Brain pericyte (primary cell): ENCODE measurements at places on chromosomes 13 and 19.
A peak's percentile ranks its signal among the peaks of the same experiment; 100 is the strongest.

GRCh38 chr13:109148243-109148642 lies 518.8 kb downstream of the MYO16 start:
- no peak for DNase-seq

DNA sequence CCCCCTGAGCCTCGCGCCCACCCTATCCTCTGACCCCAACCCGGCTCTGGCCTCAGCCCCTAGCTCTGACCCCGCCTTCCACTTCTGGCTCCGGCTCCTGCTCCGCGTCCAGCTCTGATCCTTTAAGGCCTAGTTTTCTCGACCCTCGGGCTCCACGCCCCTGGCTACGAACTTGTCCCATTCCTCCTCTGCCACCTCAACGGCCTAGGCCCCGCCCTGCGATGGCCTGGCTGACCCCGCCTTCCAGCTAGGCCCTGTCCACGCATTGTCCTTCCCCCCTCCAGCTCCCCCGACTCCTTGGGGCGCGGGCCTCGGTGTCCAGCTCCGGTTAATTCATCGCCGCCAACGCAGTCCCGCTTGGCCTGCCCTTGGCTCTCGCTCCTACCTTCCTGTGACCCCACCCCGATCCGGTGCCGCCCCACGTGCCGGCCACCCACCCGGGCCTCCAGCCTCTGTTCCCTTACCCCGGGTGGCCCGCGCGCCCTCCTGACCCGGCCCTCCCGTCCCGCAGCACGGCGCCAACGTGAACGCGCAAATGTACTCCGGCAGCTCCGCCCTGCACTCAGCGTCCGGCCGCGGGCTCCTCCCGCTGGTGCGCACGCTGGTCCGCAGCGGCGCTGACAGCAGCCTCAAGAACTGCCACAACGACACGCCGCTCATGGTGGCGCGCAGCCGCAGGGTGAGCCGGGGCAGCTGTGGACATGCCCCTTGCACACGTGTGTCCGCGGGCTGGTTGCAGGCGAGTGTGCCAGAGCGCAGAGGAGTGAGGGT lies 9.4 kb downstream of the BCL3 start:
- DNase-seq: no peak

DNA sequence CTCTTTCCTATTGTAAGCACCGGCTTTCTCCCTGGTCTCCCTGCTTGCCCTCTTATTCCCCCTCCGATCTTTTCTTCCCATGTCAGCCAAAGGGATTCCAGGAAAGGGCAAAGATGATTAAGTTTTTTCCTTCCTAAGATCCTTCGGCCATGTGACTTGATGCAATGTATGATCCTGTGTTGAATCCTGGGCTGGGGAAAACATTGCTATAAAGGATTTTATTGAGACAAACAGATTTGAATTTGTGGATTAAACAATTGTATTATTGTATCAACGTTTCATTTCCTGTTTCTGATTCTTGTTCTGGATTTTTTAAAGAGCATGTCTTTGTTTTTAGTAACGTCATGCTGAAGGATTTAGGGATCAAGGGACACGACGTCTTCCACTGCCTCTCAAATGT lies 16.9 kb upstream of the ZNF541 start:
- no peak for DNase-seq

DNA sequence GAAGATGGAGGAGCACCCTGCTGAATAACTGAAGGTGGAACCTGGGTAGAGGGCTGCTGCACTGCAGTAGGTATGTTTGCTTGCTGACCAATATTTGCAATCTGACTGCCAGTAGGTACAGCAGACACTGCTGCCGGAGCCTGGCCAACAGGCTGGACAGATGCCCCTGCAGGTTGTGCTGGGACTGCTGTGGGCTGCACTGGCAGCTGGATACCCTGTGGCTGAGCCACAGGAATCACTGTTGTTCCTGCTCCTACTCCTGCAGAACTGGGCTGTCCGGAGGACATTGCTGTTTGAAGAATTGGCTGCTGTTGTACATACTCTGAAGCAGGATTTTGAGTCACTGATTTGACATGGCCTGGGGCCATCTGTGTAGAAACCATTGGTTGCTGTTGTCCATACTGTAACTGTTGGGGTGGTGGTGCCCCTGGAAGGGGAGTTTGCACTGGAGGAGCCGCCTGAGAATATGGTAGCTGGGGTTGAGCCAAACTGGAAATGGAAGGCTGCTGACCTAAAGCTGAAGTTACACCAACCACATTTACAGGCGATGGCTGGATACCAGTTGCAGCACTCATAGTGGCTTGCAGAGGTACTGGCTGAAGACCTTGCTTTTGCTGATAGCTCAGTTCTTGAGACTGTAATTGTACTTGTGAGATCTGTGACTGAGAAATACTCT lies 2.2 kb downstream of the TSC22D1 start:
- DNase-seq: no peak

DNA sequence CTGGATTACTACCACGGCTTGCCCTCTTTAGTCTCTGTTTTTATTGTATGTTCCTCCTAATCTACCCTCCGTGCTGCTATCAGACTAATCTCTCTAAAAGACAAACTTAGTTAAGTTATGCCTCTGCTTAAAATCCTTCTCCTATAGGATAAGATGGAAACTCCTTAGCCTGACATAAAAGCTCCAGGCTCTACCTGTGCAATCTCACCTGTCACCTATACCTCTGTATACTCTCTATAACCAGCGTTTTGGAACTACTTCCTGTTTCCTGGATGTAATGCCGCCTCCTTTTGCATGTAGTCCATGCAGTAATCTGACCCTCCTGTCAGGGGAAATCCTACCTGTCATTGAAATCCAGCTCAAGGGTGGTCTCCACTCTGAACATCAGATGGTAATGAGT lies 41.2 kb downstream of the OLFM4 start:
- no peak for DNase-seq

GRCh38 chr13:80235967-80236302 lies 105.0 kb downstream of the SPRY2 start:
- no peak for DNase-seq

DNA sequence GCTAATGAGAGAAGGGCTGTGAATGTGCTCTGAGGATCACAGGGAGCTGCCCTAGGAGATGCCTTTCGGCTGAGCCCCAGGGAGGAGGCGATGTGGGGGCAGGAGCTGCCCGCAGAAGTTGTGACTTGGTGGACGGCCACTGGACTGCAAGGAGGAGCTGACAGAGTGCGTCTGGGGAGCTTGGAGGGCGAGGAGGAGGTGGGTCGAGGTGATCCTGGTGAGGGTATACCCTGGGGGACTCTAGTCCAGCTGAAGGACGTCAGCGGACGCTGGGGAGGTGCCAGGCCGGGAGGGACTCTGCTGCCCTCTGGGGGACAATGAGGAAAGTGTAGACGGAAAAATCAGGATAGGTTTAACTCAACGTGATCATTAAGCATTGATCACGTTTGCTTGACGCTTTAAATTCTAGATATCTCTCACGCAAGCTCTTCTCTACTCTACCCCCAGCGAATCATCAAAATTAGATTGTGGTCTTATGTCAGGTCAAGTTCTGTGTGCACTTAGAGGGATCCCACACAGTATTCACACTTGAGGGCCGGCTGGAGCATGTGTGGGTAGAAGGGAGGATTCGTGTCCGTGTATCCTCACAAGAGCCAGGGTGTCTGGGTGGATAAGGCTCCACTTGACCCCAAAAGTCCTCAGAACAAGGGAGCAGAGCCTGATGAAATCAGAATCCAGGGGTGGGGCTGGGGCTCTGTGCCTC lies 3.3 kb upstream of the CEACAM7 start:
- no peak for DNase-seq

GRCh38 chr19:48629599-48630295 lies 7.4 kb downstream of the DBP start:
- DNase-seq: no peak

DNA sequence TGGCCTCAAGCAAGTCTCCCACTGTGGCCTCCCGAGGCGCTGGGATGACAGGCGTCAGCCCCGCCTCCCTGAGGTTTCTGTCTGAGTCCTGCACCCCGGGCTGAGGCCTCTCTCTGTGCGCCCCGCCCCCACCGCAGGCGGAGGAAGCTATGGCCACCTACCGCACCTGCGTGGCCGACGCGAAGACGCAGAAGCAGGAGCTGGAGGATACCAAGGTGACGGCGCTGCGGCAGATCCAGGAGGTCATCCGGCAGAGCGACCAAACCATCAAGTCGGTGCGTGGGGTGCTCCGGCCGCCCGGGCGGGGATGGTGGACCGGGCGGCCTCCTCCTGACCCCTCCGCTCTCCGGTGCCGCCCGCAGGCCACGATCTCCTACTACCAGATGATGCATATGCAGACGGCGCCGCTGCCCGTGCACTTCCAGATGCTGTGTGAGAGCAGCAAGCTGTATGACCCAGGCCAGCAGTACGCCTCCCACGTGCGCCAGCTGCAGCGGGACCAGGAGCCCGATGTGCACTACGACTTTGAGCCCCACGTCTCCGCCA lies 12.7 kb downstream of the ARHGAP45 start:
- no peak for DNase-seq

DNA sequence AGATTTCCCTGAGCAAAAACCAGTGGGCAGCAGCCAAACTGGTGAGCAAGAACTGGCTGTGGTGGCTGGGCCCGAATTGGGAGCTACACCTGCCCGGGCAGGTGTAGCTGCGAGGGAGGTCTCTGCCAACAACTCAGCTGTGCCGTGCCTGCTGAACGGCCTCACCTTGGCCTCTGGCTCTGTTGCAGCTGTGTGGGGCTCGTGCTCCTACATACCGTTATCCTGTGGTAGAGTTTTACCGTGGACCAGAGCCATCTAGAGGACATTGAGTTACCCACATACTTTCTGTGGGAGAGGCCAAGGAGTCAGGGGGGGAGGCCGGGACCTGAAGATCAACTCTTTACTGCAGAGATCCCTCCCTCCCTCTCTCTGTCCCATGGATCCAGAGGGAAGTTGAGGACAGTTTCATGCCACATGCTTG lies 113.2 kb downstream of the TM9SF2 start:
- no peak for DNase-seq

DNA sequence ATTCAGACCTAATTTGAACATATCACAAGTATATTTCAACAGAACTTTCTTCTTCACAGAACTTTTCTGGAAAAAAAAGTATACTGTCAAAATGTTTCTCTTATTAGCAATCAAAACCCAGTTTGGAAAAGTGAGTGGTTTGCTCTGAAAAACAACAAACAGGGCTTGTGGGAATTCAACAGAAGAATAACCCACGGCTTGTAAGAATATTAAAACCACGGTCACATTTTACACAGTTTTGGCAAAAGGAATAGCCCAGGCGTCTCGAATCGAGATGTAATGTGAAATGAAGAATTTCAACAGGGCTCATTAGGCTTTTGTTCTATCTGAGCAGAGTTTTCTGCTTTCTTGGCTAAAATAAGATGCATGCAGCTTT lies 70.7 kb downstream of the COL4A2 start:
- no peak for DNase-seq

DNA sequence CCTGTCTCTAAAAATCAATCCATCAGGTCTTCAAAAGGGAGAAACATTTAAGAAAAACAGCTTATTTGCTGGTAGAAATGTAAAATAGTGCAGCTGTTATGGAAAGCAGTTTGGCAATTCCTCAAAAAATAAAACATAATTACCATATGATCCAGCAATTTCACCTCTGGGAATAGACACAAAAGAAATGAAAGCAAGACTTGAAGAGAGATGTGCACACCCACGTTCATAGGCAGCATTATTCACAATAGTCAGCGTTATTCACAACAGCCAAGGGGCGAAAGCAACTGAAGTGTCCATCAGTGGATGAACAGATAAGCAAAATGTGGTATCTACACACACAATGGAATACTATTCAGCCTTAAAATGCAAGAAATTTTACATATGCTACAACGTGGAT lies 45.1 kb upstream of the DOCK9 start:
- no peak for DNase-seq

- no peak for DNase-seq
Observed at GRCh38 chr19:40217934-40218890, at the start of gene TTC9B. TTC9B (minus strand) TSS chr19:40218384; CDS start chr19:40218381, 3 bp downstream.

DNA sequence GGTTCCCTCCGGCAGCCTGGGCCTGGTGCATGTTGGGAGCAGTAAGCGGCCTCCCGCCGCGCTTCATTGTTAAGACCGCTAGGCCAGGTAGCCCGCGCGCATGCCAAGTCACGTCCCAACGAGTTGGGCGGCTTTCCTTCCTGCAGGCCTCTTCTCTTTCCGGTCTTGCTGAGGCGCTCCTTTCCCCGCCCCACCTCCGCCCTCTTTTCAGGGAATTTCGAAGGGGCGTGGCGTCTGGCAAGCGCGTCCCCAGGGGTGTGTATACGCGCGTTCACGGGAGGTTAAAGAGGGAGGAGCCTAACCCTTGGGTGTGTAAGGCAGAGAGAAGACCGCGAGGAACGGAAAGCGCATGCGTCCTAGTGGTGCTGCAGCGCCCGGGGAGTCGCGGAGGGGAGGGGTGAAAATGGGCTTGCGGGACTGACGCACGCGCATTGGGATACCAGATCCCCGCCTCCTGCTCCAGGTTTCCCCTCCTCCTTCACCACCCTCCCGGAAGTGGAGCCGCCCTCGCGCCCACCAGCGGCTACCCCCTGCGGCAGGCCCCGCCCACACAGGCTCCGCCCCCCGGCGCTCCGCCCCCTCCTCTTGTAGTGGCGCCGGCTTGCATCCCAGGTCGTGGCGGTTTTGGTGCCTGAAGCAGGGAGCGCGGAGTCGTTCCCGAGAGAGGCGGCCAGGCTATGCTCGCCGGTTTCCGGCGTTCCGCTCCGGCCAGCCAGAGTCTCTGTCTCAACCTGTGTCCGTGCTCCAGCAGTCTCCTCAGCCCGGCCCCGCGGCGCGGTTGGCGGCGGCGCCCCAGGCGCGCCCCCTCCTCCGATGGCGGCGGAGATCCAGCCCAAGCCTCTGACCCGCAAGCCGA lies at the start of gene WDFY2:
Gene WDFY2, plus strand, starts transcription at position 588 of the 856 bp plus-strand sequence. Its CDS starts 226 bp downstream, at position 814.
- peak; percentile 100 for DNase-seq

- no peak for DNase-seq
Observed at GRCh38 chr19:1929021-1929742, 11.8 kb upstream of the CSNK1G2 start.

GRCh38 chr13:112014857-112015256 lies 52.1 kb upstream of the SOX1 start:
- no peak for DNase-seq

- no peak for DNase-seq
Observed at GRCh38 chr19:11180346-11180745, 17.0 kb downstream of the KANK2 start.

DNA sequence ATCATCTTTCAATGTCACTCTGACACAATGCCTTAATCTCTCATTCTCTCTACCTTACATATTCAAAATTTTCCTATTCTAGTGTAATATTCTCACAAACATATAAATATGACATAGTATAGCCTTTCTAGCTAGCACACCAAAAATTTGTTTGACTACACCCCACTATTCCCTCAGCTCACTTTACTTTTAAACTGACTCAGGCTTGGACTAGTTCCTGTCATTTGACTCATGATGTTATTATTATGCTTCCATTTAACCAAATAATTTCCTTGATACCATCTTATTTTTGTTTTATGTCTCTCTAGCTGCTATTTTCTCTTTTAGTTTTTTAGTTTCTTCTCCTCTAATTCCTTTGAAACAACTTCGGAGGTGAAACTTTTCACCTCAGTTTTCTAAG lies 1745.6 kb upstream of the PCDH20 start:
- DNase-seq: no peak

DNA sequence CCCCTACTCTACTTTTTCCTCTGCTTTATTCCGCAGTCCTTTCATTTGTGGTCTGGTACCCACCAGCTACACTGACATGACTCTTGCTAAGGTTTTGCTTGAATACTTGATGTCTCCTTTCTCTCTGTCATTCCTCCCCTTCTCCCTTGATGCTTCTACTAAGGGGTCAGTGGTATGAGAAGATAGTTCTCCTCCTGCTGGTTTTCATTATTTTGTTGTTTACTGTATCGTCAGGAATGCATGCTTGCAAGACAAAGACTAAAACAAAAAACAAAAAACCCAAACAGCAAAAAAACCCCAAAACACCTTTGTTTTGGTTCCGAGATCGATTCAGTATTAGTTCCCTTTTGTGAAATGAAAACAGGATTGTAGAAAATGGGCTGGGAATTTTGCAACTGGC lies 59.5 kb downstream of the PCCA start:
- DNase-seq: no peak
